Colonic mucosa (tissue), 4 donors: ENCODE measurements at places on chromosomes 5 and 9. TPM values are rescaled to one million over a fixed set of nuclear protein-coding genes. Genes with fewer than 3 reads are reported as not detected.
A peak's percentile ranks its signal among the peaks of the same experiment; 100 is the strongest.

DNA sequence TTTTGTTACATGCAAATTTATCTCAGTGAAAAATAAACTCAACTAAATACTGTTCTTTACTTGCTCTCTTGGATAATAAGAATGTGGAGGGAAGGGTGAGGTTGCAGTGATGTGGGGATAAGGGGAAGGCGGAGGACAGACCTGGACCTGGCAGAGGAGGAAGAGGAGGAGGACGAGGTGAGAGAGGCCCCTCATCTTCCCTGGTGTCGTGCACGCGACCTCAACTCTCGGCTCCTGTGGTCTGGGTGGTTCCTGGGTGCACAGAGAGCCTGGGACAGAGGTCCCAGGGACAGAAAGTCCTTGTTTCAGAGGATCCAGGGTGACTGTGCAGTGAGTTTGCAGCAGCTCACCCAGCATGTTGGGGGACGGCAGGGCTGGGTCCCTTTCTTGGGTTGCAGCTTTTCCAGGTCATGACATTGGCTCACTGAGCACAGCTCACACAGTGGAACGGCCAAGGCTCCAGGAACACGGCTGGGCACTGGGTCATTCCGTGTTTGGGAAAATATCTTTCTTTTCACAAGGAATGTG lies 37.7 kb upstream of the LPCAT1 start:
- no peaks in the 10 kb centered on the region for H3K4me1 ChIP-seq
- H3K27me3 ChIP-seq: no peaks in the 10 kb centered on the region
- H3K27ac ChIP-seq: no peak overlapping the region
- no peak overlapping the region for H3K4me3 ChIP-seq

- no peak overlapping the region for H3K4me3 ChIP-seq
- no peaks in the 10 kb centered on the region for H3K27me3 ChIP-seq
- no peaks in the 10 kb centered on the region for H3K4me1 ChIP-seq
- no peaks in the 10 kb centered on the region for H3K36me3 ChIP-seq
- DNase-seq: no peak
Observed at GRCh38 chr5:63125862-63126261, 547.2 kb downstream of the LRRC70 start.

GRCh38 chr5:976849-977751 lies 31.5 kb upstream of the NKD2 start:
- DNase-seq: no peak
- no peaks in the 10 kb centered on the region for H3K36me3 ChIP-seq
- no peaks in the 10 kb centered on the region for H3K27me3 ChIP-seq
- no peak overlapping the region for H3K4me3 ChIP-seq
- H3K27ac ChIP-seq: no peak overlapping the region

- H3K27ac ChIP-seq: no peak overlapping the region
- H3K27me3 ChIP-seq: no peaks in the 10 kb centered on the region
- no peak overlapping the region for H3K4me3 ChIP-seq
Observed at GRCh38 chr5:31809050-31809870, 170.3 kb downstream of the PDZD2 start.

GRCh38 chr5:151745071-151745705 lies 13.2 kb downstream of the ATOX1 start:
- no peaks in the 10 kb centered on the region for H3K4me1 ChIP-seq
- H3K36me3 ChIP-seq: no peaks in the 10 kb centered on the region
- no peak for DNase-seq
- H3K4me3 ChIP-seq: no peak overlapping the region

- H3K36me3 ChIP-seq: no peaks in the 10 kb centered on the region
- no peak overlapping the region for H3K4me3 ChIP-seq
- H3K27me3 ChIP-seq: no peaks in the 10 kb centered on the region
- peak overlapping the region; percentile 28 for H3K27ac ChIP-seq
- DNase-seq: peak; percentile 47
- no peaks in the 10 kb centered on the region for H3K4me1 ChIP-seq
Observed at GRCh38 chr9:104863180-104863883, 64.6 kb downstream of the ABCA1 start.

DNA sequence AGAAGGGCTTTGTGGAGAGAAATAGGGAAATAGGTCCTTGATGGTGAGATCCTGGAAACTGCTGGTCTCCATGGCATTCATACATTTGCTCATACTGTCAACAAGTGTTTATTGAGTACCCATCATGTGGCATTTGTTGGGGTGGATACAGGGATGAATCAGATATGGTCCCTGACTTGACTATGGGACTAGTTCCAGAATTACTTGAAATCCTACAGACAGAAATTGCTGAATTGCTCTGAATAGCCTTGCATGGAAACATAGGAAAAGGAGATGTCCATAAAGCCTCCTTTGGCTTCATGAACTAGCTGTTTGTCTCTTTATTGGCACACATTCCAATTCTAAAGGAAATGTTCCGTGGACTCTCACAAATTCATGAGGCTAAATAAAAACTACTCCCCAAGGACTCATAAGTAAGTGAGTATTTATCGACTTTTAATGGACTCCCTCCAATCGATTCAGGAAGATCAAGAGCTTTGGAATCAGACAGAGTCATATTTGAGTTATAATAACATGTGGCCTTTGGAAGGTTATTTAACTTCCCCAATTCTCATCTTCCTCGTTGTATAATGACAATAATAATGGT lies 122.4 kb upstream of the C6 start:
- H3K36me3 ChIP-seq: no peaks in the 10 kb centered on the region
- no peak overlapping the region for H3K27ac ChIP-seq
- no peak for DNase-seq
- H3K27me3 ChIP-seq: no peaks in the 10 kb centered on the region

DNA sequence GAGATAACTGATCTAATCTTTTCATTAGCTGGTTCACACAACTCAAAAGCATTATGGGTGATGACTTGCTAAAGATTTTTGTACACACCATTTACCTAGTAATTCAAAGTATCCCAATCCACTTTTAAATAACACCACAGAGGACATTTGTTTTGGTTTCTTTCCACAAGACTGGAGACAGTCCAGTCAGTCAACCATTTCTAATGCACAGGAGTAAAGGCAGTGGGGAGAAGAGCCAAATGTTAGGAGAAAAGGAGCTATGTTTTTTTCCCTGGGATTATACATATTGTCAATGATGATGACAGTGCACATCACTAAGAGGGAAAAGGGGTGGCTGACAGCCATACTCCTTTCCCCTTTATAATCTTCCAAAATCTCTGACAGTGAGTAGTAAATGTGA lies 240.9 kb downstream of the GABRB2 start:
- no peaks in the 10 kb centered on the region for H3K4me1 ChIP-seq
- H3K36me3 ChIP-seq: no peaks in the 10 kb centered on the region
- no peak overlapping the region for H3K4me3 ChIP-seq
- no peak overlapping the region for H3K27ac ChIP-seq

- peak; percentile 21 for DNase-seq
- no peak overlapping the region for H3K27ac ChIP-seq
- no peaks in the 10 kb centered on the region for H3K4me1 ChIP-seq
- H3K4me3 ChIP-seq: no peak overlapping the region
Observed at GRCh38 chr9:112110094-112110776, 64.9 kb downstream of the SUSD1 start.

GRCh38 chr5:168978015-168978414 lies 322.9 kb downstream of the SLIT3 start:
- no peaks in the 10 kb centered on the region for H3K4me1 ChIP-seq
- H3K4me3 ChIP-seq: no peak overlapping the region

DNA sequence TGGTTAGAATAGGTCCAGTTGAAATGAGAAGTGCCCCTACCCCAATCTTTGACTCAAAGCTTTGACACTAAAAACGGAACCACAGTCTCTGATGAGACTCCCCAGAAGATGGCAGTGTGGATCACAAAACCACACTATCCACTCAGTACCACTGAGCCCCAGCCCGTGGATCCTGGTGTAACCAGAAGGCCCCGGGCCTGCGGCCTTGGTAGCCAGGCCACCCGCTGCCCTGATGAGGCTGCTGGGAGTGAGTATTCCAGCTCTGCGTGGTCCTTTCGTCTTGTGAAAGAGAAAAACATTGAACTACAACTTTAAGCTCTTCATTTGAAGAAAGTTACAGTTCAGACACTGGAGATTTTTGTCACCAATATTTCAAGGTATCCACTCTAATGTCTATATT lies 42.2 kb upstream of the FBP1 start:
- H3K27ac ChIP-seq: no peak overlapping the region
- no peaks in the 10 kb centered on the region for H3K36me3 ChIP-seq
- no peak overlapping the region for H3K4me3 ChIP-seq
- DNase-seq: peak; percentile 69
- no peaks in the 10 kb centered on the region for H3K27me3 ChIP-seq

GRCh38 chr5:167810573-167810972 lies 480.9 kb upstream of the WWC1 start:
- no peaks in the 10 kb centered on the region for H3K36me3 ChIP-seq
- no peak overlapping the region for H3K4me3 ChIP-seq
- no peaks in the 10 kb centered on the region for H3K27me3 ChIP-seq

DNA sequence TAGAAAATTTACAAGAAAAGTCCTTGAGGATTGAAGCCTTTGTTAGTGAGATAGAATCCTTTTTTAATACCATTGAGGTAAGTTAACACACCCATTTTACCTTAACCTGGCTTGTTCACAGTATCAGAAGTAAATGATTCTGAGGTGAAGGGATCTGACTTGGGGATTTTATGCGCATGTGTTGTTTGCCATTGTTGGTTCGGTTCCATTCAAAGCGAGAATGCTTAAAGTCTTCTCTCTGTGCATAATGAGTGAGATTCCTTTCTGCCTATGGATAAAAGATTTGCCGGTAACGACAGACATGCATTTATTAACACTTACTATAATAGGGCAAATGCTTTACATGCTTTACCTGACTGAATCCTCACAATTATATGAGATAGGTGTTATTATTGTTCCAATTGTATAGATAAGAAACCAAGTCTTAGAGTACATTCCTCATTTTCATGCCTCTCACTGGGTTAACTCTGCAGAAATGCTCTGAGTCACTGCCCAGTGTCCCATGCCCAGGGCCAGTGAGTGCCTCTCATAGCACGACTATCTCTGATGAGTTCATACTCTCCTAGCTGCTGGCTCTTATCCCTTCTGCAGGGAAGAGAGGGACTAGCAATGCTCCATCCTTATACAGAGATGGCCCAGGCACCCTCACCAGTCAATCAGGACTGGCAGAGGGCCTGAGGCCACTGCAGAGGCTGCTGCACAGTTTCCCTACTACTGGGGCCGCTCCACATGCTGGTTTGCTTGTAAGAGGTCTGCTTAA lies 54.4 kb downstream of the CMYA5 start:
- no peaks in the 10 kb centered on the region for H3K36me3 ChIP-seq
- no peak overlapping the region for H3K4me3 ChIP-seq
- no peak overlapping the region for H3K27ac ChIP-seq
- H3K27me3 ChIP-seq: no peaks in the 10 kb centered on the region

GRCh38 chr9:98612061-98612752 lies 96.5 kb downstream of the GABBR2 start:
- H3K27ac ChIP-seq: no peak overlapping the region
- H3K4me3 ChIP-seq: no peak overlapping the region
- H3K27me3 ChIP-seq: no peaks in the 10 kb centered on the region
- no peak for DNase-seq
- no peaks in the 10 kb centered on the region for H3K36me3 ChIP-seq

PAEP gene
- total RNA-seq: not detected

ANKRD20A1 gene
- 4.7 TPM for total RNA-seq

GMCL2 gene
- not detected for total RNA-seq

PGGT1B gene
- total RNA-seq: 73.6 TPM

AQP7 gene
- total RNA-seq: 12.5 TPM

DOCK8 gene
- total RNA-seq: 7.1 TPM

ANKRD55 gene
- not detected for total RNA-seq
